ENCODE measurements at places on chromosomes 1 and 21. TPM values are rescaled to one million over a fixed set of nuclear protein-coding genes. Genes with fewer than 3 reads are reported as not detected.

DNA sequence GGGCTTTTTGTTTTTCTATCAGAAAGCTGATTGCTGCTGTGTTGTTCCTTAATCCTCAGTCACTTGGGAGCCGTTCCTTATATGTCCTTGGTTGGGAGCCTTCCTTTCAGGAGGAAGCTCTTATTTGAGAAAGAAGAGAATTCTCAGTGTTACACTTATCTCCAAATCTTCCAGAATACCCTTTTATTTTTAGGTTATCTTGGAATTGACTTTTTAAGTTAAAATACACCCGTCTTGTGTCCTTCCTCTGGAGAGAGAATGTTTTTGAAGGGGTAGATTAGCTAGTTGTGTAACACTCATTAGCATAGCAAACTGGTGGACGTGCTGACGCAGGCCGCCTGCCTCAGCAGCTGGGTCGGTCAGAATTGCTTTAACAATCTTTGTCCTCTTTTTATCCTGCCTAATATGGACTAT lies 42.1 kb downstream of the LRRC8B start:
- peak; percentile 81 for DNase-seq

Gene TIMM17A
- total RNA-seq = 76.5 TPM

DNA sequence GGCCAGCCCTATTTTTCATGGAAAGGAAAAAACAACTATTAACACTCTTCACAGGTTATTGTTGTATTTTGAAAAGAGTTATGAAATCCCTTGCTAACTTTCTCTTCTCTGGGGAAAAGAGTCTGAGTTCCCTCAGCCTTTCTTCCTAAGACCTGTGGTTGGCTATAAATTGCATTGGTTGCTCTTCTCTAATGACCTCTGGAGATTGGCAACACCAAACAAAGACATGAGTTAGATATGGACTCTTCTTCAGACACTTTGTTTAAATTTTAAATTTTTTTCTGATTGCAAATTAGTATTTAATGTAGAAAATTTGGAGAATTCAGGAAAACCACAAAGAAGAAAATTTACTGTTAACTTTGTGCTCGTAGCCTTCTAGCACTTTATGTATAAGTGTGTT lies 275.7 kb downstream of the PBX1 start:
- no peak for DNase-seq

Gene HES3
- total RNA-seq = not detected

GRCh38 chr1:86906419-86906818 lies 7.5 kb downstream of the SELENOF start:
- no peak for DNase-seq

- peak; percentile 55 for DNase-seq
Measured at GRCh38 chr21:43953021-43953420, 59.1 kb upstream of the TRAPPC10 start.

DNA sequence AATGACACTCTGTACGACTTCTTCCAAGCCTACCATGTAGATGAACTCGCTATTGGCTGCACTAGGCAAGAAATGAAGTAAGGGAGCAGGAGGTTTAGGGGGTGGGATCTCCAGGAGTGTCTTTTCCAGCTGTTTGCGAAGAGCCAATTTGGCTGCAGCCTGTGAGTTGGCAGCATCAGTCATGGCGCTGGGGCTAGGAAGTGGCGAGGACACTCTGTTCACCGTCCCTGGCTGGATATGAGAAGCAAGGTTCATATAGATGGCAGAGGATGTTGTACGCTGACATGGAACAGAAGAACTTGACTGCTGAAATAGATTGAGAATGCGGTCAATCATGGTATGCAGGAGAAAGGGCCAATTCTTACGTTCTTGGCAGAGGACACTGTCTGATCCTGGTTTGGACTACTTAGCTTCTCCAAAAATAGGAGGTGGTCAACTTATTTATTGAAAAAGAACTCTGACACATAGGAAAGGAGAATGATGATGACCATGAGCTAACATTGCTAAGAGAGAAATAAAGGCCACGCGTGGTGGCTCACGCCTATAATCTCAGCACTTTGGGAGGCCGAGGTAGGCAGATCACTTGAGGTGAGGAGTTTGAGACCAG lies 41.2 kb downstream of the SLC27A3 start:
- DNase-seq = no peak

Gene RGSL1
- total RNA-seq = not detected

Gene KRTAP10-11
- not detected for total RNA-seq

Gene DNAI4
- 13.5 TPM for total RNA-seq

DNA sequence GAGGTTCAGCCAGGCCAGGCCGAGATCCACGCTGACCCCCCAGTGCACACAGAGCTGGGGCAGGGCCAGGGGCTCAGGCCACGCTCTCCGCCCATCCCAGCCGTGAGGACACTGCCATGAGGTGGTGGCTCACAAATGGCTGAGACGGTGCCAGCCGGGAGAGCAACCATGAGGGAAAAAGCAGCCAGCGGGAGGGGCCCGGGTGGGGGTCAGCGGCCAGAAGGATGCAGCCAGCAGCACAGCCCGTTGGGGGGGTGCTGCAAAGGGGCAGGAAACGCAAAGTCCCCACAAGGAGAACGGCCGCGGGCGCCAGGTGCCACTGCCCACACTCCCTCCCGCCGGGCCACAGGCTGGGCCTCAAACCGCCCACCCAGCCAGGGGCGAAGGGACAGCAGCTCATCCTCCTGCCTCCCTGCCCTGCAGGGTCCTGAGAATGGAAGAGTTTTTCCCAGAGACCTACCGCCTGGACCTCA lies 8.3 kb downstream of the TTLL10 start:
- peak; percentile 30 for DNase-seq

Gene RGS7
- total RNA-seq = not detected

Gene CFAP141
- total RNA-seq = not detected

- DNase-seq = no peak
Measured at GRCh38 chr1:24896176-24896575, 33.9 kb downstream of the RUNX3 start.

GRCh38 chr21:37793660-37794059 lies 122.6 kb downstream of the KCNJ6 start:
- no peak for DNase-seq

- no peak for DNase-seq
Measured at GRCh38 chr1:18673976-18674375, 43.3 kb downstream of the PAX7 start.

Gene GPR25
- not detected for total RNA-seq

- no peak for DNase-seq
Measured at GRCh38 chr1:66930823-66931174, 6.0 kb downstream of the MIER1 start.

DNA sequence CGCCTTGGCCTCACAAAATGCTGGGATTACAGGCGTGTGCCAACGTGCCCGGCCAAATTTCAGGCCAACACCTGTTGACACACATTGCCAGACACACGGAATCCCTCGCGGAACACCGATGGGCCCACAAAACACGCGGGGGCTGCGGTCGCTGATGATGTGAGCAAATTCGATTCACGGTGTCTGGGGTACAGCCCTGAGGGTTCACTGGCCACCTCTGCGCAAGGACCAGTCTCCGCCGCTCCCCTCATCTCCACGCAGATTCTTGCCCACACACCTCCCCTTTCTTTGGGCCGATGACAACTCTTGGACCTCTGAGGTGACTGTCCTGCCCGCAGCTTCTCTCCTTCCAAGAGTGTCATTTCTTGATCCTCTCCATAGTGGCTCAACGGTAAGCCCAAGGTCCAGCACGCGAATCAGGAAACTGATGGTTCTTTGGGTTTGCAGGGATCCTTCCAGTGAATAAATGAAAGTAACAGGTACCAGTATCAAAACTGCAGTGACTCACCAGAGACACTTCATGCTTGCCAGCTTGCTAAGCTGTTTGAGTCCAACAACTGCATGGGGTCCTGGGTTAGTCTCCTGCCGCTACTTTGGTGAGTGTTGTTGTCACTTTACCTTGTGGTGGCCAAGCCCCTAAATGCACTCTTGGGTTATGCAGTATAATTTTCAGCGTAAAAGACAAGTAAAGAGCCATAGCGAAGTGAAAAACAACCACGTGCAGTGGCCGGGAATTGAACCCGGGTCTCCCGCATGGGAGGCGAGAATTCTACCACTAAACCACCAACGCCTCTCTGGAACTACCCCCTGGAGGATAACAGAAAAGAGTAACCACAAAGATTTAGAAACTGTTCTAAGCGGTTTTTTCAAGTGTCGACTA lies 11.0 kb upstream of the RNU1-3 start:
- no peak for DNase-seq

DNA sequence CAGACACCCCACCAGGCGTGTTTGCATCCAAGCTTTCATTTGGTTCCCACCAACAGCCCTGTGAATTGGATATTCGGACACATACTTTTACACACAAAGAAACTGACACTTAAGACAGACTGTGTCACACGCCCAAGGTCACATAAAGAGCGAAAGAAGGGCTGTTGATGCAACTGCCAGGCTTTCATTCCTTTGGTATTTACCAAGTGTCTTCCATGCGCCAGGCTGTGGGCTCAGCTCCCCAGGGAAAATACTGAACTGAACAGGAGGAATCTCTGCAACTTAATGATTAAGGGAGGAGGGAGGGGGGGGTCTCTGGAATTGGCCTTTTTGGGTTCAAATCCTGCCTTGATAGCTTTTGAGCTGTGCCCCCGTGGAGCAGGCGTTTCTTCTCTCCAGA lies 122.8 kb downstream of the ACTL8 start:
- DNase-seq = no peak
